ENCODE measurements at places on chromosomes 4 and X. TPM values are rescaled to one million over a fixed set of nuclear protein-coding genes. Genes with fewer than 3 reads are reported as not detected.

SSX3 gene
- 12.8 TPM for total RNA-seq

MAGED4B gene
- 5.5 TPM for total RNA-seq

CABS1 gene
- total RNA-seq = 17.3 TPM

MSMO1 gene
- 77.5 TPM for total RNA-seq

ARHGAP6 gene
- total RNA-seq = 5.7 TPM

AGTR2 gene
- not detected for total RNA-seq

SMIM31 gene
- not detected for total RNA-seq

BRS3 gene
- total RNA-seq = 0.50 TPM

MAP3K15 gene
- 2.5 TPM for total RNA-seq

GC gene
- total RNA-seq = not detected

TAF7L gene
- total RNA-seq = 86.0 TPM

CDS1 gene
- total RNA-seq = 20.3 TPM

NAA11 gene
- total RNA-seq = 23.0 TPM

ZMAT1 gene
- total RNA-seq = 17.7 TPM

TMEM144 gene
- total RNA-seq = 44.6 TPM

SUPT20HL1 gene
- total RNA-seq = 1.5 TPM

EMCN gene
- total RNA-seq = 7.4 TPM

FAM184B gene
- total RNA-seq = 0.19 TPM

ARHGAP36 gene
- 3.2 TPM for total RNA-seq

NEUROG2 gene
- 0.62 TPM for total RNA-seq

NFXL1 gene
- 35.3 TPM for total RNA-seq

TMPRSS11F gene
- 1.0 TPM for total RNA-seq

ATP8A1 gene
- 18.8 TPM for total RNA-seq

ETDB gene
- 2.0 TPM for total RNA-seq

MBTPS2 gene
- 11.4 TPM for total RNA-seq

SYTL5 gene
- 1.1 TPM for total RNA-seq

CYBB gene
- total RNA-seq = 1.3 TPM

MAGEA9B gene
- 24.6 TPM for total RNA-seq

ADGRL3 gene
- total RNA-seq = 21.6 TPM

TACR3 gene
- total RNA-seq = 0.19 TPM

UGT8 gene
- total RNA-seq = 5.6 TPM

CAPN6 gene
- total RNA-seq = 2.8 TPM

FHIP1A gene
- total RNA-seq = 13.1 TPM

AR gene
- total RNA-seq = 52.3 TPM

DCUN1D4 gene
- 74.1 TPM for total RNA-seq

P2RY8 gene
- 0.24 TPM for total RNA-seq

METTL14 gene
- total RNA-seq = 74.3 TPM

HSFX4 gene
- 6.0 TPM for total RNA-seq

TMEM31 gene
- 110 TPM for total RNA-seq

PGAM4 gene
- not detected for total RNA-seq

DACH2 gene
- 0.62 TPM for total RNA-seq

SNCA gene
- 2.0 TPM for total RNA-seq

MAGEA2B gene
- 8.6 TPM for total RNA-seq

TEX11 gene
- 17.0 TPM for total RNA-seq

BTK gene
- 6.9 TPM for total RNA-seq

STOX2 gene
- total RNA-seq = 15.2 TPM

STBD1 gene
- 2.5 TPM for total RNA-seq

RELL1 gene
- total RNA-seq = 20.4 TPM

DMRTC1B gene
- 6.1 TPM for total RNA-seq

SPANXB1 gene
- total RNA-seq = 49.4 TPM

MXD4 gene
- total RNA-seq = 73.8 TPM

GPR78 gene
- 0.39 TPM for total RNA-seq

VCX gene
- total RNA-seq = 121 TPM

OTUD6A gene
- 6.9 TPM for total RNA-seq

PCDH18 gene
- total RNA-seq = 23.3 TPM
